ENCODE measurements at places on chromosomes 12 and 14.

DNA sequence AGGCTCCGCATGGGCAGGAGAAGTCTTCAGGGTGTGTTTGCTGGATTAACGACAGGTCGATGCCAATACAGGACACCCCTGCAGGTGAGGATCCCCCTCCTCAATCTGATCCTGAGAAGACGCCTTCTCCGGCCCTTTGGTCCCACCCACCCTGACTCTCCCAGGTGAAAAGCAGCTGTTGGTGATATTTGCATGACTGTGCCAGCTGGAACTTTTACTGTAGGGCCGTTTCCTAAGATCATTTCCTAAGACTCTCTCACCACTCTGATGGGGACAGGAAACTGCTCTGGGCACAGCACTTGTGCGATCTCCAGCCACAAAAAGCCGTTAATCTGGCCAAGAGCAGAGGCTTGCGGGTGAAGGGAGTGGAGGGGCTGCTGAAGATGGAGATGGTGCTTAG, 16.8 kb upstream of the EIF5 start:
- ATAC-seq: no peak

DNA sequence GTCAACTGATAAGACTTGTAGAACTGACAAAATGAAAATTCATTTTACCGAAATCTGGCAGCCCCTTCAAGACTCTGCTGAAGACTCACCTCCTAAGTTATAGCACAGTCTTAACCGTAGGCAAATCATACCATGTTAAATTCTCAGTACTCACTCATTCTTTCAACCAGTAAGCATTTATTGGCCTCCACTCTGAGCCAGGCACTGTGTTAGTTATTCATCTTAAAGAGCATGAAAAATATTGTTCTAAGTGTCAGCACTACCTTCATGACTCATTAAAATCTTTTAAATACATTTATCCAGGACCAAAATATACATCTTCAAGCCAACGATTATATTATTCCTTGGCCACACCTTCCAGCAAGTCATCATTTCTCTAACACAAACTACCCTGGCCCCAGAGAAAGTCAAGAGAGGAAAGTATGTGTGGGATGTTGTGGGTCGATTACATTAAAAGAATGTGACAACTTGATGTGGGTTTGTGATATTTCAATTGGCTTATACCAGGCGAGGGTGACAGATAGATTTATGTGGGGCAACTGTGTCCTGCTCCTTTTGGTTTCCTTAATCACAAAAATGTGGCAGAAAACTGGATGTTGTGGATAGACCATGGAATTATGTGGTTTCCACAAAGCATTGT, 55.0 kb downstream of the TMEM30B start:
- no peak for ATAC-seq

- ATAC-seq: no peak
These were observed 58.4 kb upstream of the DIO3 start for GRCh38 chr14:101502761-101503392.

GRCh38 chr14:30873308-30874119, 845 bp upstream of the COCH start:
- ATAC-seq: no peak

DNA sequence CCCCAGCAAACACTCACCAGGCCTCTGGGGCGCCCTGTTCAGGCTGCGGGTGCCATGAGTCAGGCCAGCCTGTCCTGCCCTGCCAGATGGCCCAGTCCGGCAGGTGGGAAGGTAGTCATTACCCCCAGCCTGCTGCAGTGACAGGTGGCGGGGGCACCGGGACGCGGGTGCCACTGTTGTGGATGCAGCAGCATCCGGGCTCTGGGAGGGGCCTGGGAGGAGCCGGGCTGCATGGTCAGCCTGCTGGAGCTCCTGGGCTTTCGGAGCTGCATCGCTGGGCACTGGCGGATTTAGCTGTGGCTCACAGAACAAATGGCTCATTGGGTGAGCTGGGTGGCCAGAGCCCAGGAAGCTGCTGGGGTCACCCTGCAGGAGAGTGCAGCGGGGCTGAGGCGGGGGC, 13.5 kb downstream of the CEP170B start:
- no peak for ATAC-seq

All from activated CD4-positive, CD25-positive, alpha-beta regulatory T cell treated with anti-CD3 and anti-CD28 coated beads, Interleukin-2, amount 50 U/mL, for 24 hours (primary cell).